ENCODE measurements at places on chromosomes 2 and 18.

GRCh38 chr2:29066271-29066860 lies 8.0 kb downstream of the PCARE start:
- no peak for DNase-seq

GRCh38 chr2:134420259-134420658 lies 166.4 kb downstream of the MGAT5 start:
- DNase-seq = no peak

- no peak for DNase-seq
Measured at GRCh38 chr2:2810504-2810903, 479.4 kb upstream of the MYT1L start.

DNA sequence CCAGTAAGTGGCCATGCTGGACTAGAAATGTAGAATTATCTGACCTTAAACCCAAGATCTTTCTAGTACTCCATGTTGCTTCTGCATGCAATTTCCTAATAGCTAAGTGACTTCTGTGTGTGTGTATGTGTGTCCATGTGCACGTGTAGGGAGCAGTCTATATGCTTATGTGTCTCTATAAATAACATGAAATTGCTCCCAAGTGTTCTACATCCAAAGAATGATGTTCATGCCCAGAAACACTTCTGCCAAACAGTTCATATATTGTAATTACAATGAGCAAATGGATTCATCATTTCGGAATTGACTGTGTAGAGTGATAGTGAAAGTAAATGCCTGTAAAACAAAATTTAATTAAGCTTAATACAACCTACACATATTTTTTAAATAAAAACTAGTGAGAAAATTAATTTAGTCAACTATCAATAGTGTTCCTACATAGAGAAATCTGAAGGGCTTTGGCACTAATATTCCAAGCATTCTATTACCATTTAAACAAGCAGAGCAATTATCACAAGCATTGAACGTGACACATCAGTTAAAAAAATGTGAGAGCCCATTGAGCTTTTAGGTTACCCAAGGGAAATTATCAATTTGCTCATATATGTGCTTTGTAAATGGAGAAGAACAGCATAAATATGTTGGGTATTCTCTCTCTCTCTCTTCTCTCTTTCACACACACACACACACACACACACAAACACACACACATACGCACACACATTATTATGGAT lies 1067.4 kb downstream of the CNTNAP5 start:
- no peak for DNase-seq

DNA sequence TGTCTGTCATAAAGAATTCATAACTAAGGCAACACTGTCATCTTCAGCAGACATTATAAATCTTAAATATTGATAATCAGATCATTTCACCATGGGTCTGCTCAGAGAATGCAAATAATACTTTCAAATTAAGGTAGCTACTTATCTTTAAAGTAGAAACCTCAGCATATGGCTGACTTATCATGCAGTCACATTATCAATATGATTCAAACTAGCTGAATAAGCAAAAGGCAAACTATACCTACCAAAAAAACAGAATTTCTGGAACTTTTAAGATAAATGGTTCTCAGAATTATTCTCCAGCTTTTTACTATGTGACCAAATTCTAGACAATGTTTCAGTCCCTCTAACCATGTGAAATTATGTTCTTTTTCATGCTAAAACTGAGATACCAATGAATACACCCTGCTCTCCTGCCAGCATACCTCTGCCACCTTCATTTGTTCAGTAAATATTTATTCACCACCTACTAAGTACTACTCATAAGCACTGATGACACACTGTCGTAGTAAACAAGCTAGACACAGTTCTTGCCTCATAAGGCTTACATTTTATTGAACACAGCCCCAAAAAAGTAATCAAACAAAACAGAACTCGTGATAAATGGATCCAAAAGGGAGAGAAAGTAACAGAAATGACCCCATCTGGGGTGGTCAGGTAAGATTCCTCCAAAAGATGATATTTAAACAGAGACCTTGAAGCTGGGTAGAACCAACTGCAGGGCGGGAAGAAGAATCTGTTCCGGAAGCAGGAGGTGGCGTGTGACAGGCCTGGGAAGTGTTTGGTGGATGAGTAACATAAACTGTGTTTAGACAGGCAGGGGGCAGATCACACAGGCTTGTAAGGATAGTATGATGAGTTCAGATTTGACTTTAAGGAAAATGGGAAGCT lies 17.7 kb downstream of the SPIRE1 start:
- DNase-seq = no peak

DNA sequence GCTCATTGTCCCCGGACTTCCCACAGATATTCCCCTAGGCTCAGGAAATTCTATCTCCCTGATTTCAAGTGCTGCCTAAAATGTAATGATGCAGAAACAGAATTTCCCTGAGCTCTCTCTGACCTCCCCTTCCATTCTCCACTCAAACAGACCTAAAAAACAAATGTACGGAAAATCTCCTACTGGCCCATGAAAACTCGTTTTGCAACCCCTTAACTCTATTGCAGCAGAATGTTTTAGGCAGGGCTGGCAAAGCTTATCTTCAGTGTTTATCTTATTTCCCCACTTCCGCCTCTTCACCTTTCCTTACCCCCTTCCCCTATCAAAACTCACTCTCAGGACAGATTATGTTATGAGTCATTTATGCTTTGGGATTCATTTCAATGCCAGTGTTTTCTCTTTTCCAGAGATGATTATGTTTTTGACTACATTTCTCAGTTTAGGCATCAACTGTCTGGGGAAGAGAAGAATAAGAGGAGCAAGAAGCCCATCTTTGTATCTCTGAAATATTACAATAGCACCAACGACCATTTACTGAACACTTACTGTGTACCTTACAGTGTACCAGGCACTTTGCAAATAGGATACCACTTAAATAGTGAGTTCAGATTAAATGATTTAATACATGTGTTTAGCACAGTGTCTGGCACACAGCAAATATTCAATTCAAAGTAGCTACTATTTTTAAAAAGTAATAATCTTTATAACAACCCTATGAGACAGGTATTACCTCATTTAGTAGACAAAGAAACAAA lies 53.9 kb upstream of the STPG4 start:
- no peak for DNase-seq
